ENCODE measurements at places on chromosomes 11 and 22.

GRCh38 chr22:36149441-36149840, 11.1 kb downstream of the APOL3 start:
- DNase-seq = no peak

- no peak for DNase-seq
Measured at GRCh38 chr11:73921180-73921579, 29.6 kb upstream of the DNAJB13 start.

DNA sequence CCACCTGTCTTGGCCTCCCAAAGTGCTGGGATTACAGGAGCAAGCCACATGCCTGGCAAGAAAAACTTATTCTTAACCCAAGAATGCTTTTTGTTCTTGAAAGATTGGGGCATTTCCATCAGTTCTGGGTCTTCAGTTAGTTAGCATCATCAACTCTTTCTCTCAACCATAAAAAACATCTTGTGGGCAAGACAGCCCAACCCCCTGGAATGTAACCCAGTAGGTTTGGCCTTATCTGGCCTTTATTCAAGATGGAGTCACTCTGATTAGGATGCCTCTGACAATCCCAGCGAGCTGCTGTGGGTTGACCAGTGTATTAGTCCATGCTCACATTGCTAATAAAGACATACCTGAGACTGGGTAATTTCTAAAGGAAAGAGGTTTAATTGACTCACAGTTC, 9.2 kb upstream of the TPCN2 start:
- no peak for DNase-seq

GRCh38 chr22:47943729-47944700, 1181.6 kb downstream of the TBC1D22A start:
- DNase-seq = no peak

- peak; percentile 8 for DNase-seq
Measured at GRCh38 chr22:19803736-19804267, 43.2 kb downstream of the TBX1 start.

DNA sequence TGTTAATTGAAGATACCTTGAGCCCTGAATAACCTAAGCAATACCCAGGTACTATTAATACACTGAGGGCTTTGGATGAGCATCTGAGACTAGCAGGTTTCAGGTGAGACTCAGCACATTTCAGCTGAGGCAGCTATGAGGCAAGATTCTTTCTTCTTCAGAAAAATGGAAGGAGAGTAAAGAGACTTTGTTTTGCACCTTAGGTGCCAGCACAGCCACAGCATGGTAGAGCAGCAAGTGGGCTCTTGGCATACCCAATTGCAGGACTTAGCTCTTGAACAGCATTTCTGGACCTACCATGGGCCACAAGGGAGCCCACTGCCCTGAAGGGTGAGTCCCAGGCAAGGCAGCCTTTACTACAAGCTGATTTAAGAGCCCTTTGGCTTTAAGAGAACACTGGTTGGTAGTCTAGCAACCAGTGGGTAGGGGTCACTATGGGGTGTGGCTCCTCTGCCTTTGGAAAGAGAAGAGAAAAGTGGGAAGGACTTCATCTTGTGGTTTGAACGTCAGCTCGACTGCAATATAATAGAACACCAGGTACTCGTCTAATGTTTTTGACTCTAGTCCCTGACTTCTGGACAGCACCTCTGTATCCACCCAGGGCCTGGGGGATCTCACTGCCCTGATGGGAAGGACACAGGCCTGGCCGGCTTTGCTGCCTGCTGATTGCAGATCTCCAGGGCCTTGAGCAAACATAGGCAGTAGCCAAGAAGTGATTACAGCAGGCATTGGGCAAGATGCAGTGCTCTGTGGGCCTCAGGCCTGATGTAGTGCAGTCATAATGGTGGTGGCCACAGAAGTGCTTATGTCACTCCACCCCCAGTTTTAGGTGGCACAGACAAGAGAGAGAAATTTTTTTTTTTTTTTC, 73.3 kb downstream of the GLYATL1 start:
- DNase-seq = no peak

DNA sequence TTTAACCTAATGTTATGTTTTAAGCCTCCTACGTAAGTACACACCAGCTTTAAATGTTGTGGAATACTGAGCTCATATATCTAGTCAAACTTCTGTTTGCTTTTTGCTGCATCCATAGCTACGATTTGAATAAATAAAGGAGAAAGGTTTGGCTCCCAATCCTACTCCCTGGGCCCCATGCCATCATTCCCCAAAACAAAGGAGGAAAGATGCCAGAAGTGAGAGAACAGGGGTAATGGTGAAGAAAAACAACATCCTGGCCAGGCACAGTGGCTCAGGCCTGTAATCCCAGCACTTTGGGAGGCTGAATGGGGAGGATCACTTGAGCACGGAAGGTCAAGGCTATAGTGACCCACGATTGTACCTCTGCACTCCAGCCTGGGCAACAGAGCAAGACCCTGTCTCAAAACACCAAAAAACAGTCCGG, 26.5 kb downstream of the SCGB1A1 start:
- no peak for DNase-seq

Data from WTC11 (cell line).